ENCODE measurements at places on chromosomes 13 and 19.

- no peak for DNase-seq
Measured at GRCh38 chr13:27896726-27897125, 23.1 kb upstream of the PDX1 start.

GRCh38 chr13:52793515-52794061, 54.0 kb upstream of the CNMD start:
- DNase-seq, result no peak

- no peak for DNase-seq
Measured at GRCh38 chr19:47613165-47614020, 4.5 kb downstream of the BICRA start.

GRCh38 chr13:82698941-82699340, 1183.3 kb downstream of the SLITRK1 start:
- no peak for DNase-seq

GRCh38 chr13:46554951-46555350, 2.0 kb downstream of the LRCH1 start:
- DNase-seq, result no peak

DNA sequence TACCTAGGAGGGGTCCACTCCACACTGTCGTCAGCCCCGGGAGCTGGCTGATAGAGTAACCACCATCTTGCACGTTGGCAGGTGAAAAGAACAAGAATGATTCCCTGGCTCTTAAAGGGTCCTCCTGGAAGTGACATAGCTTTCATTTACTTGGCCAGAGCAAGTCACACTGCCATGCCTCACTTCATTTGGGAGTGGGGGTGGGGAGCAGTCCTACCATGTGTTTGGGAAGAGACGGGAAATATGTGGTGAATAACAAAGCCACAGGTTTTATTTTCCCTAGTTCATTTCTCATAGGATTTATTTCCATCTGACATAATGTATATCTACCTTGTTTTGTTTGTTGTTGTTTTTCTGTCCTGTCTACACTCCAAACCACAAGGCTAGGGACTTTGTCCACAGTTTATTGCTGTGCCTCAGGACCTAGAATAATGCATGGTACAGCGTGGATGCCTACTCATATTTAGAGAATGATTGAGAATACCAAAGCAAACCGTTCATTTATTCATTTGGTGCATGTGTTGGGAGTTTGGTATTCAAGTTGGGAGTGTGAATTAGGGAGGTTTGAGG, 26.8 kb downstream of the UBAC2 start:
- DNase-seq, result no peak

- no peak for DNase-seq
Measured at GRCh38 chr19:53538378-53539109, 599 bp downstream of the ZNF331 start.

DNA sequence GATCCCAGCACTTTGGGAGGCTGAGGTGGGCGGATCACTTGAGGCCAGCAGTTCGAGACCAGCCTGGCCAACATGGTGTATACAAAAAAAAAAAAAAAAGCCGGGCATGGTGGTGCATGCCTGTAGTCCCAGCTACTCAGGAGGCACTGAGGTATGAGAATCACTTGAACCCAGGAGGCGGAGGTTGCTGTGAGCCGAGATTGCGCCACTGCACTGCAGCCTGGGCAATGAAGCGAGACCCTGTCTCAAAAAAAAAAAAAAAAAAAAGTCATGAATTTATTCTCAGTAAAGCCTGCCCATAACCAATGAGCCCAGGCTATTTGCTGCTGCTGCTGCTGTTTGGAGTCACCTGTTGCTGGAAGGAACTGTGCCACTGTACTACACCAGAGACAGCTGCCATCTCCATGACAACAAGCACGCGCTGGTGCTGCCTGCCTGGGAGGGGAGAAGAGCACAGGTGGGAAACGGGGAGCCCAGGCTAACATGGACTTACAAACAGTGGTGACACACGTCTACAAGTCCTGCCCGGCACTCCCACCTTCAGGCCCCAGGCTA, 11.3 kb downstream of the ZFR2 start:
- DNase-seq, result no peak

GRCh38 chr19:35451338-35452096, 3.5 kb downstream of the FFAR2 start:
- DNase-seq, result no peak

DNA sequence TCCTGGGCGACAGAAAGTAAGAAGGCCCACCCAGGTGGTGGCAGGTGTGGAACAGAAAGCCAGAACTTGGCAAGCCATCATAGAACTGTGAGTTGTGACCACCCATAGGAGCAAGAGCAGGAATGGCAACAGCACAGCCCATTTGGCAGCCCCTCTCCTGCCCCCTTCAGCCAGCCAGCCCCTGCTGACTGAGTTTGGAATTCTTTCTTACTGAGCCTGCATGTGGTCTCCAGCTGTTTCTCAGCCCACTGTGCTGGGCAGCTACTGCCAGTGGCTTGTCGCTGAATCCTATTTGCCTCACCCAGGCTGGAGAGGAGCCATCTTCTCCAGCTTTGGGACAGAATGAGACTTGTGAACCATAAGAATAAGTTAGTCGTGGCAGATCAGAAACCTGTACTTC, 28.3 kb downstream of the CNMD start:
- no peak for DNase-seq

DNA sequence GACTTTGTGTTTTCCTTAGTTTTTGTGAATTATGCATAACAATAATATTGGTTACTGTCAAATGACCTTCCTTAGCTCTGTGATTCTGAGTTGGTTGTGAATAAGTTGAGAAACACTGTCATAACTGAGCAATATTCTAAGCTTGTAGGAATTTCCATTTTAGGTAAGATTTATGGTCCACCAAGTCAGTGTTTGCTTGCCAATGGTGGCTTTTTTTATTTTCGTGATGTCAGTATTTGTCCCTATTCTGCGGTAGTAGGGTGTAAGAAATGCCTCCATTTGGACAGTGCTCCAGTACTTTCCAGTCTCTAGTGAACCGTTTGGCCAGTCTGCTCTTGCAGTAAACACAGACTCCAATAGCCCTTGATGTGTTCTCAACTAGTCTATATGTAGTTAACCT, 94.7 kb downstream of the FRY start:
- no peak for DNase-seq

- DNase-seq, result no peak
Measured at GRCh38 chr13:33846303-33847062, 28.5 kb downstream of the RFC3 start.

DNA sequence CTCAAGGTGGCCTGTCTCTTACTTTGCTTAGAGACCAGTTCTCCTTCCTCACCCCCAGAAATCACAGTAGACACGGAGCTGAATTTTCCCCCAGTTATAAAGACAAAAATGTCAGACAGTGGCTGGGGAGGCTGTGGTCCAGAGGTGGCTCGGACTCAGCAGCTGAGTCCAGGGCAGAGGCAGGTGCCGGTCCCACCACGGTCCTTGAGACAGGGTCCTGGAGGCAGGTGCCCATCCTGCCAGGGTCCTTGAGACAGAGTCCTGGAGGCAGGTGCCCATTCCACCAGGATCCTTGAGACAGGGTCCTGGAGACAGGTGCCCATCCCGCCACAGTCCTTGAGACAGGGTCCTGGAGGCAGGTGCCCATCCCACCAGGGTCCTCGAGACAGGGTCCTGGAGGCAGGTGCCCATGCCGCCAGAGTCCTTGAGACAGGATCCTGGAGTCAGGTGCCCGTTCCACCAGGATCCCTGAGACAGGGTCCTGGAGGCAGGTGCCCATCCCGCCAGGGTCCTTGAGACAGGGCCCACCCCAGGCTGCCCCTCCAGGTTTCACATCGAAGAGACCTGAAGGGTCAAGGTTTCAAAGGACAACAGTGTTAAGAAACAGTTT, 23.1 kb downstream of the PEPD start:
- no peak for DNase-seq

GRCh38 chr13:106369091-106369490, 166.4 kb downstream of the EFNB2 start:
- DNase-seq, result no peak

GRCh38 chr19:7926727-7927604, 1.0 kb upstream of the CTXN1 start:
- DNase-seq, result no peak

GRCh38 chr19:29303069-29303718, 90.2 kb upstream of the UQCRFS1 start:
- DNase-seq, result no peak

GRCh38 chr19:51111606-51112005, 3.4 kb upstream of the CTU1 start:
- DNase-seq, result no peak

DNA sequence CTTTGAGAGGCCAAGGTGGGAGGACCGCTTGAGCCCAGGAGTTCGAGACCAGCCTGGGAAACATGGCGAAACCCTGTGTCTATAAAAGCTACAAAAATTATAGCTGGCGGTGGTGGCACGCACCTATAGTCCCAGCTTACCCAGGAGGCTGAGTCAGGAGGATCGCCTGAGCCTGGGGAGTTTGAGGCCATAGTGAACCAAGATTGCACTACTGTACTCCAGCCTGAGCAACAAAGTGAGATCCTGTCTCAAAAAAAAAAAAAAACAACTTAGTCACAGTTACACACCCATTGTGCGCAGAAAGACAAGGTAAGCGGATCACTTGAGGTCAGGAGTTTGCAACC, 728 bp upstream of the DENND1C start:
- no peak for DNase-seq

DNA sequence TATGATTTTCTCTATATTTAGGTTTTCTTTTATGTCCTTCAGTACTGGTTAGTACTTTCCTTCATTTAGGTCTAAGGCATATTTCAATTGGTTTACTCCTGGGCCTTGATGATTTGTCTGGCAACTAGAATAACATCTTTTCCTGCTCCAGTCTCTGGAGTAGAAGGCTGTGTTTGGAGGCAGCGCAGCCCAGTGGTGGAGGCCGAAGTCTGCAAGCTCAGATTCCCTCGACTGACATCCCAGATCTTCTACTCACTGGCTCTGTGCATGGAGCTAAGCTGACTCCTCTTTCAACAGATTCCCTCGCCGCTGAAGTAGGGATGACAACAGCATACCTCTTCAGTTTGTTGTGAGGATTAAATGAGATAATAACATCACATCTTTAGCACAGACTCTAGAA, 141.0 kb downstream of the RAP2A start:
- DNase-seq, result no peak

- DNase-seq, result no peak
Measured at GRCh38 chr13:113769881-113770280, 10.9 kb downstream of the TMEM255B start.

GRCh38 chr13:51562011-51562671, 22.1 kb upstream of the WDFY2 start:
- DNase-seq, result no peak

DNA sequence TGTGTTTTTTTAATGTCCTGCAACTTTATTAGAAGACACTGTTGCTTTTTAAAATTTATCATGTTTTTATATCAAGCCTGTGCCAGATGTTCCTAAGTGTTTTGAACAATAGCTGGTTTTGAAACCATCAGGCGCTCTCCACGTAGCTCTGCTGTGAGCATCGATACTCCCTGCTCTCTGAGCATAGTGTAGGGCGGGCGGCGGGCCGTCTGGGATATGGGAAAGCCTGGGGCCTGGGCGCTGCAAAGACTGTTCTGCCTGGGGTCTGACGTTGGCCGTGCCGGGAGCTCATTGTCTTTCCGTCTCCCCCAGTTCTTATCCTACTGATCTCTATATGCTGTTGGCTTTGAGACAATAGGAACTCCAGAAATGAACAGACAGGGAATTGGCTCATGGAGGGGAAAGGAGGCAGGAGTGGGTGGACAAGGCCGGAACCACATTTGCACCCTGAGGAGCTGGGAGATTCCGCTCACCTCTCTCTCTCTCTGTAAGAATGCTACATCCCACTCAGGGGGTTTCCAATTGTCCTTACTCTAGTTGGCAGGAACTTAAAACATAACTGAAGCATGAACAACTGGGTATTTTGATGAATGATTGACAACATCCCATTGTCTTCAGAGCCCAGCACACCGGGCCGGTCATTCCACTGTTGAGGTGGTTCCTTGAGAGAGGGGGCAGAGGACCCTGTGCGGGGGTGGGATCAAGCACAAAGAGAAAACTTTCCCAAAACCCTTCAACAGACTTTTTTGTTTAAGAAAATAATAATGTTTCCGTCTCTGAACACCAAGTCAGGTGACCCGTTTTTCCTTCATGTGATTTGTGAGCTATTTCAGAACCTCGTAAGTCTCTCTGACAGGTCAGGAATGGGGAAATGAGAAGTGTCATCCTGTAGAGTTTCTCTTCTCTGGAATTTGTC, 64.7 kb downstream of the COL4A2 start:
- no peak for DNase-seq

DNA sequence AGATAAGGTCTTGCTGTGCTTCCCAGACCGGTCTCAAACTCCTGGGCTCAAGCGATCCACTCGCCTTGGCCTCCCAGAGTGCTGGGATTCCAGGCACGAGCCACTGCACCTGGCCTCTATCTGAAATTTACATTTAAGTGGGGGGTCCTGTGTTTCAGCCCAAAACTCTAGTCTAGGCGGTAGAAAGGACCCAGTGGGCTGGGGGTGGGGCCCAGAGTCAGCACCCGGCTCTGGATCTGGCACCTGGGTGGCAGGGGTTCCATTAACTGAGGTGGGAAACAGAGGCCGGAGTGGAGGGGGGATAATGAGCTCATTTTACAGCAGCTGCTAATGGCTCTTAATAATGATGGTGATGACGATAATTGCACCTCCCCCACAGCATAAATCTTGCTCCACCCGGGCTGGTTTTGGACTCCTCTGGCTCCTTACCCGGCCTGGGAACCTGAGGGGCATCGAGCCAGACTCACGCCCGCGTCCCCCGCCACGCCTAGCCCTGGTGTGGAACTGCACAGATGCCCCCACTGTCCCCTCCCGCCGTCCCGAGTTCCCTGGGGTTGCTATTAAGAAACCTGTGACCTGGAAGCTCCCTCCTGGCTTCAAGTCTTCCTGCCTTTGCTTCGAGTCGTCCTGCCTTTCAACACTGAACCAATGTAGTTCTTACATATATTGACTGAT, 17.8 kb upstream of the KLF2 start:
- no peak for DNase-seq

GRCh38 chr13:21696865-21697448, 26.1 kb downstream of the FGF9 start:
- no peak for DNase-seq

- no peak for DNase-seq
Measured at GRCh38 chr13:20567881-20568528, 1.0 kb downstream of the IFT88 start.

DNA sequence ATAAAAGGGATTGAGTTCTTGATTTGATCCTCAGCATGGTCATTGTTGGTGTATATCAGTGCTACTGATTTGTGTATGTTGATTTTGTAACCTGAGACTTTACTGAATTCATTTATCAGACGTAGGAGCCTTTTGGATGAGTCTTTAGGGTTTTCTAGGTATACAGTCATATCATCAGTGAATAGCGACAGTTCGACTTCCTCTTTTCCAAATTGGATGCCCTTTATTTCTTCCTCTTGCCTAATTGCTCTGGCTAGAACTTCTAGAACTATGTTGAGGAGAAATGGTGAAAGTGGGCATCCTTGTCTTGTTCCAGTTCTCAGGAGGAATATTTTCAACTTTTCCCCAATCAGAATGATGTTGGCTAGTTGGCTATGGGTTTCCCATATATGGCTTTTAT, 27.0 kb downstream of the POMP start:
- no peak for DNase-seq

All from vagina (tissue), 2 donors.